ENCODE measurements at places on chromosomes 13 and 19.

GRCh38 chr19:46898731-46899130, 37.9 kb downstream of the ARHGAP35 start:
- no peak for DNase-seq

DNA sequence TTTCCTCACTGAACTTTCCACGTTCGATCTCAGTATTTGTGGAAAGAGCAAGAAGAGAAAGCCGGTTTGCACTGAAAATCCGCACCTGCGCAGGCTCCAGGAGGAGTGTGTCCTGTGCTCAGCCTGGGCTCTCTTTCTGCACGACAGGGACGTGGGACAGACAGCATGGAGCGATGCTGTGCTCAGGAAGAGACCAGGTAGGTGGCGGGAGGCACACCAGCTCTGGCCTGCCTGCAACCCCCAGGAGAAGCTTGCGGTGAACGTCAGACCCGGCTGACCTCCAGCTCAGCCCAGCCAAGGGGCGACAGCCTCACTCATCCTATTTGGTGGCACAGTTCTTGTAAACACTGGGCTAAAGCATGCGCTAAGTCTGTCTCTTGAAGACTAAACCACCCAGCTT, 35.9 kb downstream of the NAXD start:
- DNase-seq, result peak; percentile 56

- DNase-seq, result no peak
Observed at GRCh38 chr19:23098286-23098685, 18.5 kb upstream of the ZNF730 start.

- peak; percentile 85 for DNase-seq
Observed at GRCh38 chr19:49210108-49210900, 52.7 kb downstream of the TRPM4 start.

DNA sequence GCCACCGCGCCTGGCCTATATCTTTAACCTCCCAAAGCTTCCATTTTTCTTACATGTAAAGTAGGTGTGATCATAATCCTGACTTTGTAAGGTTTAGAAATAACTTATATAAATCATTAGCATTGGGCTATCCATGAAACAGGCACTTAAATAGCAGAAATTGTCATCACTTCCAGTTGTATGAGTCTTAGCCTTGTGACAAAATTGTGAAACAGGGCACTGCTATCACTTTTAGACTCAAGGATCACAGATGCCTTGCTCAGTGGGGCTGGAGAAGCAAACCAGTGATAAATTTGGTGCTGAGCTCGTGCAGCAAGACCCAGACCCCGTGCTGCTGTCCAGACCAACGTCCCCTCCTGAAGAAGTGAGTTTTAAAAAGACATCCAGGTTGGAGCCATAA, 209.7 kb downstream of the KATNAL1 start:
- DNase-seq, result no peak

GRCh38 chr13:88068975-88069374, 397.8 kb downstream of the SLITRK5 start:
- no peak for DNase-seq

DNA sequence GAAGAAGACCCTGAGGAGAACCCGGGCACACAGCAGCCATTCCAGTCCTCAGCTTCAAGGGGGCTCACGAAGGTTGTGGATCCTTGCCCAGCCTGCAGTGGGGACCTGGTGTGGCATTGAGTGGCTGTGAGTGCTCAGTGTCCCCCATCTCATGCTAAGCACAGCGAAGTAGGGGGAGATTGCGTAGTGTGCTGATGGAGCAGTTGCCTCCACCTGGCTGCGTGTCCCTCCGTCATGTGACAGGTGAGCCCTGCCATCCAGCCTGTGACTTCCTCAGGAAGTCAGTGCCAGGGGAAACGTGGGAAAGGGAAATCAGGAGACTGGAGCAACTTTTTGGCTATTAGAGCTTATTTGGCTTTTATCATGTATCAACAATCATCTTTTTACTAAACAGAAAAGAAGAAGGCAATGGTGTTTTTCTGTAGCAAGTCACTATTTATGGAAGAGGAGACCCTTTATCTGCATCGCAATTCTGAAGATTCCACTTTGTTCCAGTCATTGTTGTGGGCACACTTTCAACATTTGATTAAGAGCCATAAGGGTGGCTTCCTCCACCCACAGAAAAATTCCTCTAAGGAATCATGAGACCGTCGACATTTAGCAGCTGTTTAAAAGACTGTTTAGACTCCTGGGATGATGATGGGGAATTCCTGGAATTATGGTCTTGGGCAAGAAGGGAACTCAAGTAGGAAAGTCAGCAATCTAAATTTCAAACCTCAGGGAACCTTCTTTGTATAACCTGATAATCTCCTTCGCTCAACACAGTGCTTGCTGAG, 126.8 kb upstream of the SPATA13 start:
- DNase-seq, result no peak

- DNase-seq, result peak; percentile 98
Observed at GRCh38 chr19:56477429-56478338, 539 bp upstream of the ZNF667 start.

GRCh38 chr13:59250336-59251189, 913.2 kb downstream of the DIAPH3 start:
- DNase-seq, result no peak

DNA sequence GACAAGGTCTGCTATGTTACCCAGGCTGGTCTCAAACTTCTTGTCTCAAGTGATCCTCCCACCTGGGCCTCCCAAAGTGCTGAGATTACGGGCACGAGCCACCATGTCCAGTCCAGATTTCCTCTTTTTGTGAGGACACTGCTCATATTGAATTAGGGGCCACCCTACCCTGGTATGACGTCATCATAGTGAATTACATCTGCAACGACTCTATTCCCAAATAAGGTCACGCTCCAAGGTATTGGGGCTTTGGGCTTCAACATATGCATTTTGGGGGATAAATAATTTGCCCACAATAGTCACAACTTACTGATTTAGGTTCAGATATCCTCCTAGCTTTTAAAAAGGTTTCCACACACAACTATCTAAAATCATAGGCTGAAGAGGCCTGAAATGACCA, 9.5 kb downstream of the SLC15A1 start:
- no peak for DNase-seq

- DNase-seq, result no peak
Observed at GRCh38 chr13:93398167-93399035, 171.8 kb downstream of the GPC6 start.

DNA sequence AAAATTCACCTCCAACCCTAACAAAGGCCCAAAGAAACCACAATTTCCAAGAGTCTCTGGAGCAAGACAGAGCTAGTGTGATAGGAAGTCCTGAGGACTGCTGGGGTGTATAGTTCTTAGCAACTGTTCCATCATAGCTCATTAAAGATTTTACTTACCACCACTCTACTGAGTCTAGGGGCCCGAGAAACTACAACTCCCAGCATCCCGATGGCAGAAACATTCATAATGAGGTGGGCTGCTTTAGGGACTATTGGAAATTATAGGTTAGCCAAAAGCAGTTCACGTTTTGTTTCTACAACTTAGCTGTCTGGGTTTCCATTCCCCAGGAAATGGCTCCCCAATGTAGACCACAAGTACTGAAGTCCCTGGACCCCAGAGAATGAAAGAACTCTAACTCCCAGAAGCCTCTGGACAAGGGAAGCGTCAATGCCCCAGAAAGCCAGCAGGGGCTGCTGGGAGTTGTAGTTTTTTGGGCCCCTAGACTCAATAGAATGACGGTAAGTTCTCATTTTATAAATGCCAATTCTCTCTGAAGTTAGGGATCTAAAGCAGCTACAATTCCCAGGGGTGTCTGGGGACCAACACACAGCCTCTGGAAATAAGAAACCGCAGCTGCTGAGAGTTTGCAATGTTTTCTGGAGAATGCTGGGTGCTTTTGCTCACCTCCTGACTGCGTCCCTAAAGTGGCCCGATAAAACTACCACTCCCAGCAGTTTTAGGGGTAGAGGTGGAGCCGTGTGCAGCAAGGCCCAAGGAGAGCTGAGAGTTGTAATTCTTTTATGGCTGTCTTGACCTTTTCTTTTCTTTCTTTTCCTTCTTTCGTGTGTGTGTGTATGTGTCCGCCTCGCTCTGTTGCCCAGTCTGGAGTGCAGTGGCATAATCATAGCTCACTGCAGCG, 11.1 kb downstream of the FTL start:
- DNase-seq, result no peak

GRCh38 chr13:94345374-94346195, 133.9 kb downstream of the DCT start:
- DNase-seq, result no peak

- no peak for DNase-seq
Observed at GRCh38 chr13:51806566-51806965, 2.6 kb upstream of the DHRS12 start.

DNA sequence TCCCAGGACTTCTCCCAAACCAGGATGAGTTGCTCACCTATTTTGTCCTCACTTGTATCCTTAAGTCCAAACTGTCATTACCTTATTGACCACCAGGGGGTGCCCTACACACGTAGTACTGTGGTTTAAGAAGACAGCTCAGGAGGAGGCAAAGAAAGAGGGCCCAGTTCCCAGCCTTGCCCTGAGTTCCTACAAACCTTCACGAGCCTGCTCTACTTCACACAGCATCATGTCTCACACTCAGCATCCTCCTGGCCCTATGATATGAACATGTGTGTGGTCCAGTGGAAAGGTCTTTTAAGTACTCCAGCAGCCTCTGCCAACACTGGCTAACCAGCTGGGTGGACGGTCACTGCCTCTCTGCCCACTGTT, 8.1 kb upstream of the ZNF784 start:
- no peak for DNase-seq

- no peak for DNase-seq
Observed at GRCh38 chr13:84377106-84377505, 494.8 kb upstream of the SLITRK1 start.

DNA sequence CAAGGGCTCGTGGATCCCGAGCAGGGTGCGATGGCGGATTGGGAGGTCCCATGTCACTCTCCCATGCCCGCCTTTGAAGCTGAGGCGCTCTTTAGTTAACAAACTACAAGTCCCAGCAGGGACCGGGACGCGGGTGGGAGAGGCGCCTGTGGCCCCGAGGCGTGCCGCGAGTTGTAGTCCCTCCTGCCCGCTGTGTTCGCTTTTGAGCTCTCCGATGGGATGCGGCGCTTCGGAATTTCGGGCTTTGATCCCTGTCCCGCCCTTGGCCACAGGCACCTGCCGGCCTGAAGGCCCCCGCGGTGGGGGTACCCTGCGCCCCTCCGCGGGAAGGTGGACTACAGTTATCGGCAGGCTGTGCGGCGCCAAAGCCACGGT, 11.0 kb downstream of the CYTH2 start:
- DNase-seq, result peak; percentile 92

- peak; percentile 43 for DNase-seq
Observed at GRCh38 chr19:51111606-51112005, 3.4 kb upstream of the CTU1 start.

- DNase-seq, result no peak
Observed at GRCh38 chr13:26400545-26400944, 146.6 kb downstream of the CDK8 start.

- no peak for DNase-seq
Observed at GRCh38 chr19:32436692-32437091, 31.1 kb downstream of the DPY19L3 start.

GRCh38 chr19:42440357-42441048, 2.2 kb downstream of the CXCL17 start:
- DNase-seq, result peak; percentile 91

DNA sequence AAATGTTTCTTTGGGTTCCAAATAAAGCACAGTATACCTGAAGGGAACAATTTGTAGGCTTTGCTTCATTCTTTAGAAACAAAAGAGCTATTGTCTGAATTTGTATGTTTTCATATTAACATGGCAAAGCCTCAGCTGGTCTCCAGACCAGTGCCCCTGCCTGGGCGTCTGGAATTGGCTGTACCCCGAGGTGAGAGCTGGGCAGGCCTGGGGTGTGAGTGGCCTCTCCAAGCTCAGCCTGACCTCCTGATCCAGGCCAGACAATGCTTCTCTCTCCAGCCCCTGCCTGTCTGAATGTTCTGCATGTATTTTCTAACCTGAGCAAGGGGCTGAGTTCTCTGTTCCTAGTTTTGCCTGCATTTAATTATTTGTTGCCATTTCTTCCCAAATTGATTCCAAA, 66.3 kb upstream of the MCF2L start:
- no peak for DNase-seq

DNA sequence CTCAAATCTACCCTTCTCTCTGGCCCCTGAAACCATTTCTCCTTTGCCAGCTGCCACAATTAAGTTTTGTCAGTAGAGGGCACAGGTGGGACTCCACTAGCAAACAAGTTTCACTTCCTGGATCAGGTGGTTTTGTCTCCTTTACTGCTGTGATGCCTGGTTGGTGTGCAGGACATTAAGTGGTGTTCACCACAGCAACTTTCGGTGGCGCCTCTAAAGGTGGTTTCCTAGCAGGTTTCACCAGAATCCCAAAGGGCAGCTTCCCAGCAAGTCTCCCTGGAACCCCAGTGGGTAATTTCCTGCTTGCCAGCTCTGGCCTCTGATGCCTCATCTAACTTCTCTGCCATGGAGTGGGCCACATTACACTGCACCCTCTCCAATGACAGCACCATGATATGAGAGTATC, 16.6 kb downstream of the MED4 start:
- DNase-seq, result no peak

DNA sequence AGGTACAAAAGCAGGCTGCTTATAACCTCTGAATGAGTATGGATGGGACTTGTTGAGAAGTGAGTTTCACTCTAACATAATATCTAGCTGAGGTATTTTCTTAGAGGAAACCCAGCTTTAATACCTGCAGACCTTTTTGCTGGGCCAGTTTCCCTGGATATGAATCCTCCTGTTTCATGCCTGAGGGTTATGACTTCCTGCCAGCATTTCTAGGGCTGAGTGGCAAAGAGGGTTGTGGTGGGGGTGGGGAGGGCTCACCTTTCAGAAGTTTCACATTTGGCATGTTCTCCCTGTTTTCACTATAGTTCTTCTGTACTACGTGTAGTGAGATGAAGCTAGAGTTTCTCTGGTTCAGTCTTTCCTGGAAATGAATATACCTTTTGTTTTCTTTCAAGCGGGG, 73.7 kb downstream of the LACC1 start:
- DNase-seq, result no peak

- DNase-seq, result no peak
Observed at GRCh38 chr13:24108615-24108965, 51.9 kb upstream of the SPATA13 start.

GRCh38 chr13:73876323-73876722, 257.9 kb downstream of the KLF12 start:
- no peak for DNase-seq

GRCh38 chr13:47332149-47332548, 435.3 kb upstream of the HTR2A start:
- no peak for DNase-seq

DNA sequence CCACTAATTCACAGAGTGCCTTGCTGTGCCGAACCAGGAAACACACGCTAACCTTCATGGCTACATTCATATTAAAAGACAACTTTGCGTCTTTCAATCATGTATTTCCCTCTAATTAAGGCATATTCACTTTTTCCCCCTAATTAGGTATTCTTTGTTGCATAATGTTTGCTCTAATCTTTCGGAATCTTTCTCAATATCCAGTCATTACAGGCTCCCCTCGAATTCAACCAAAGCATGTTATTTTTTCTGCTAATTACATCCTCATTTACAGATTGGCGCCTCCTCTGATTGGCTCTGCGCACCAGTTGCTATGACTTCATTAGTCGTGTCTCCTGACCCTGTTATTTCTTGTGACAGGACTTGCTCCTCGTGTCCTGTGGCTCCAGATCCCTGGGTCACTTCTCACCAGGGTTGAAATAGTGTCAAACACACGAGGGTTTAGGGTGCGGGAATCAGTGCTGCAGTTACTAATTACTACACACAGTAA, 226.7 kb upstream of the TSHZ3 start:
- DNase-seq, result no peak
